Nucleus accumbens (tissue), 56 donors: ENCODE measurements at places on chromosomes 12 and 14.

DNA sequence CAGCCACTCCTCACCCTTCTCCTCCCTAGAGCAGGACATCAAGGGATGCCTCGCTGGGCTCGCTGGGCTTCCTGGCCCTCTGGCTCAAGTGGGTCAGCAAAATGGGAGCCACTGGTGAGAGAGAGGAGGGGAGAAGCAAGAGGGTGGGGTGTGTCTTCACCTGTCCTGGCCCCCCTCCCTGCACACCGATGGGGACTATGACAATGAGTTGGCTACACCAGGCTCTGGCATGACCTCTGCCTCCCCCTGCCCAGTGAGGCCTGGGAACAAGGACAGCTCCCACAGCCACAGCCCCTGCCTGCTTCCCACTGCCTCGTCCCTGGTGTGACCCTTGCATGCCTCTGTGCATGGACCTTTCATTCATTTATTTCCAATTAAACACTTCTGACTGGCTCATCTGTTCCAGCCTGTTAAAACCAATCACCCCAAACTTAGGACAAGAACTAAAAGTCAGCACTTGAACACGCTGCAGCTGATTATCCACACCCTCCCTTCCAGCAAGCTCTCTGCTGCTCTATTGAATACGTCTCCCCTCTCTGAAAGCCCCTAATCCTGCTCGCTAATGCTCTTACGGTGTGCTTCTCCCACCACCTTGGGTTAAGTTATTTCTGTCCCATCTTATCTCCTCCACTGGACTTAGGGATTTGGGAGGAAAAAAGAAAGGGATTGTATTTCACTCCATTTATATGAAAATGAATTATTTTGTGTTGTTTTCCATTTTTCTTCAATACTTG, 5.8 kb upstream of the PPP2R5C start:
- DNase-seq = no peak

DNA sequence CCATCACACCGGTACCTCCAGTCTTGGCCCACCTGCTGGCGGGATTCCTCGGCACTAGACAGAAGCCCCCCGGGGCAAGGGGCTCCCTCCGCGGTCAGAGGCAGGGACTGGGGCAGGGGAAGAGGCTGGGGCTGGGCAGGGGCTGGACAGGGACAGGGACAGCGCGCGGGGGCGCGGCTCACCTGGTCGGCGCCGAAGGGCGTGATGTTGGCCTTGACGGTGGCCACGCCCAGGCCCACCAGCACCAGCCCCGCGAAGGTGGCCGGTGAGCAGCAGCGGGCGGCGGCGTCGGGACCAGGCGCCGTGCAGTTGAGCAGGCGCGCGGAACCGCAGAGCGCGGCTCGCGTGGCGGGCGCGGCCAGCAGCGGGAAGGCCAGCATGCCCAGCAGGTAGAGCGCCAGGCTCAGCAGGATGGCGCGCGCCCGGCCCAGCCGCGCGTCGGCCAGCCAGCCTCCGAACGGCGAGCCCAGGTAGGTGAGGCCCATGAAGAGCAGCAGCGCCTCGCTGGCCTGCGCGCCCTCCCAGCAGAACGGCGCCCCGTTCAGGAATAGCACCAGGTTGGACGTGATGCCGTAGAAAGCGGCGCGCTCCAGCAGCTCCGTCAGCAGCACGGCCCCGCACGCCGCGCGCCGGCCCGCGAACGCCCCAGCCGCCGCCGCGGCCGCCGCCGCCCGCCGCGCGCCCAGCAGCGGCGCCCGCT, 392 bp downstream of the SLC15A4 start:
- no peak for DNase-seq

DNA sequence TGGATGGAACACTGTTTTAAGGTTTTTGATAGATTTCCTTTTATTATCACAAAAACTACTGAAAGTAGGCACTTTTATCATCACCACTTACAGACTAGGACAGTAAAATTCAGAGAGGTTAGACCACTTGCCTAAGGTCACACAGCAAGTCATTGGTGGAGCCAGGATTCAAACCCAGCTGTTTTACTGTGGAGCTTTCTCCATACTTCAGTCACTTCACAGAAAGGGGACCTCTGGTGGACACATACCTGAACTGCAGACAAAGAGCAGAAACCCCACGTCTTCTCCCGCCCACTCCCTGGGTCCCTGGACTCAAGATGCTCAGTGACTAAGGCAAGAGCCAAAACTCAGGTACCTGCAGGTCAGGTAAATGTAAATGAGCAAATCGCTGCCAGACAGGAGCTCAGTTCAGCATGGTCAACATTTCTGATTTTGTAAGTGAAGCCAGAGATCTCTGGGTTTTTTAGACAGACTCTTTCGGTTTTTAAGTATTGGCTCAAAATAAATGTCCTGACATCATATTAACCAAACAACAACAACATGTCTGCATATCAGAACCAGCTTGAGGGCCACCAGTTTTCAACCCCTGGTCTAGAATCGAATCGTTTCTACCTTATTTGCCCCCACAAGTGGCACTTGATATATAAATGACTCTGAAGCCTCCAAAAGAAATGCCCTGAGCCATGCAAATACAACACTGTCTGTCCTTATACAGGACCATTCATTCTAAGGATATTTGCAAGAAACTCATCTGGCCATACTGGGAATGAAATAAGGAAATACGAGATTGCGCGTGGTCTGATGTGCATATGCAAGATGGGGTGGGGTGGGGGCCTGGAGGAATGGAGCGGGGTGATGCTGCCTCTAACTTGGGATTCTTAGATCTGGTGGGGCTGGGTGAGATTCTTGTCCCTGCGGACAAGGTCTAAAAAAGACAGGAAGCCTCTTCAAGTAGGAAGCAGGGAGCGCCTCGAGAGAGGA, 110.9 kb downstream of the KSR2 start:
- no peak for DNase-seq

GRCh38 chr12:39935275-39935674, 170.6 kb downstream of the SLC2A13 start:
- DNase-seq = no peak

DNA sequence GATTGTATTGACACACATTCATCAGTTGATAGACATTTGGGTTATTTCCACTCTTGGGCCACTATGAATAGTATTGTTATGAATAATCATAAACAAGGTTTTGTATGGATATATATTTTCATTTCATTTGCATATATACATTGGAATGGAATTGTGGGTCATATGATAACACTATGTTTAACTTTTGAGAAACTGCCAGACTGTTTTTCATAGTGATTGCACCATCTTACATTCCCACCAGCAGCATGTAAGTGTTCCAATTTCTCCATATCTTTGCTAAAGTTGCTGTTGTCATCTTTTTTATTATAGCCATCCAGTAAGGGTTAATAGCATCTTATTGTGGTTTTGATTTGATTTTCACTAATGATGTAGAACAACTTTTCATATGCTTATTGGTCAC, 198.5 kb upstream of the PPFIA2 start:
- no peak for DNase-seq

DNA sequence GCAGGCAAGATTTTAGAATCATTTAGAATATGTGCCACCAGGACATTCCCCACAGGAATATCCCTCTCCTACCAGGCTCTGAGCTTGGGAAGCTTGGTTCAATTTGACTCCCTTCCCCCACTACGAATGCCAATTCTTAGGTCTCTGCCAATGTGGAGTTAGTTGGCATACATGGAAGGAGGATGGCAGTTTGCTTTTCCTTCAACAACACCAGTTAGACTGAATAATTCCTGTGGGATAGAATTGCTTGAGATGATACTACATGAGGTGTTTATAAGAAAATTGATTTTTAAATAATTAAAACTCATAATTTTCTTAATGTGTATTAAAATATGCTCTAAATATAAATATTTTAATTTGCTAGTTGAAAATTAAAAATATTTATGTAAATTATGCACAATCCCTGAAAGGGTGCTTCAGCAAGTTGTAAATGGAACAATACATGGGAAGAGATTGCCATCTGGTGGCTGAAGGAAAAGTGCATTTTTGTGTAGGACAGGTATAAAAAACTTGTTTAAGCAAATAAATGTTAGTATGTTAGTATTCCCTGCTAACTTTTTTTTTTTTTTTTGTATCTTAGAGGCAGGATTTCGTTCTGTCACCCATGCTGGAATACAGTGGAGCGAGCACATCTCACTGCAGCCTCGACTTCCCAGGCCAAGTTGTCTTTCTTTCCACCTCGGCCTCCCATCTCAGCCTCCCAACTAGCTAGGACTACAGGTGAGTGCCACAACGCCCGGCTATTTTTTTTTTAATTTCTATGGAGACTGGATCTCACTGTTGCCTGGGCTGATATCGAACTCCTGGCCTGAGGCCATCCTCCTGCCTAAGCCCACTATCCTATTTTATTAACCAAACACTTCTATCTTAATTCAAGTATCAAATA, 25.8 kb upstream of the STRAP start:
- no peak for DNase-seq

DNA sequence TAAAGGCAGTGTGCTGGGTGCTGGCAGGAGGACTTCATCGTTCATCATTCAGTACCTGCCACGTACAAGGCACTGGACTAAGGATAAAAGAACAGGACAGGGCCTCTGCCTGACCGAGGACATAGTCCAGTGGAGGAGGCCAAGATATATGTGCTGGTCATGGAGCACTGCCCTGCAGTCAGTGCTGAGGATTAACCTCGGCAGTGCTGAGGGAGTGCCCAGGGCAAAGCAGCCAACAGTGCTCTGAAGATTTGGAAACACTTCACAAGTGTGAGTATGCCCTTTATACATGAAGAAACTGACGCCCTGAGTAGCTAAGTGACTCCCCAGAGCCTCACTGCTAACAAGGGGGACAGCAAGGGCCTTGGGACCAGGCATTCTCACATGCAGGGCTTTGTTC, 71.4 kb upstream of the RFX4 start:
- no peak for DNase-seq

DNA sequence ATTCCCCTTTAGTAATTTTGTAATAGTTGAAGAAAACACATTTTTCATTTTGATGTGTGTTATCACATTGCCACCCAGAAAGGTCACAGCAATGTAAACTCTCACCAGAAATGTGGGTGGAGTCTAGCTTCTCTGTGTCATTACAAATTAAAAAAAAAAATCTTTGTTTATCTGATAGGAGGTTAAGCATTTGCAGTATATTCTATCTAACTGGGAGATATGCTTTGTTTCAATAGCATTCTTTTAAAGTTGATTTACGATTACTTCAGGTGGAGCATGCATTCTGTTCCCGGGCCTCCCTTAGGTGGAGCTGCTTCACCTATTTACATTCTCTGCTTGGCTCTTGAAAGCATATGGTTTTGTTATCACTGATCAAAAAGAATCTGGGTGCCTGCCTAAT, 7.8 kb downstream of the ADIPOR2 start:
- DNase-seq = no peak
